IPS DF 19.7 (cell line): ENCODE measurements at places on chromosomes 2 and 18.

DNA sequence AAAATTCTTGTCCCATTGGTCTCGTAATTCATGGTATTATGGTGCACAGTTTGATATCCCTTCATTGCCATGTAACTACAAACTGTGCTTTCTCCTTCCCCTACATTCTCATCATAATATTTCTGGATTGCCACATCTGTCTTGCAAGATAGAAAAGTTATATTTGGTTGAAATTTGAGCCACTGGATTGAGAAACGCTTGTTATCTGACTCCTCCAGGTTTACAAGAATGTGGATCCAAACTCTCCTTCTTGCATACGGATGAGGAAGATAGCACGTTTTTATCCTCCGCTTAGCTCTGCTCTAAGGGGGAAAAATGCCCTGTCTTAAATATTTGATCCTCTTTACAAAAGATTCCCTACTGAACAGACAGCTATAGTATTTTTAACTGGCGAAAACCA lies 438.2 kb downstream of the TSN start:
- DNase-seq: no peak

DNA sequence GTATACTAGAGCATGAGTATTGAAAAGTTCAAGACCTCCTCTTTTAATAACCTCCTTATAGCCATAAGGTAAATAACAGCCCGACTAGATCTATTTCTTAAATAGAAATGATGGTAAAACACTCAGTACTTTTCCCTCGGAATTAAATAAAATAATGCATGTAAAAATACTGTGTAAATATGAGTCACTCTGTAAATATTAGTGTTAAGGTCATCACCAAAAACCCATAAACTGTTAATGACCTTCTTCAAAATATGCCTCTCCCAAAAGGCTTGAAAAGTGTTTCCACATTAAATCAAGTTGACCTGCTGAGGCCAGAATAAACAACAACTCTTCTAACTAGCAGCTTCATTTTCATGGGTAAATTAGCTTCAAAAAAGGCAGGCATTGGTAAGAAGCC lies 25.3 kb upstream of the BZW1 start:
- DNase-seq: no peak

DNA sequence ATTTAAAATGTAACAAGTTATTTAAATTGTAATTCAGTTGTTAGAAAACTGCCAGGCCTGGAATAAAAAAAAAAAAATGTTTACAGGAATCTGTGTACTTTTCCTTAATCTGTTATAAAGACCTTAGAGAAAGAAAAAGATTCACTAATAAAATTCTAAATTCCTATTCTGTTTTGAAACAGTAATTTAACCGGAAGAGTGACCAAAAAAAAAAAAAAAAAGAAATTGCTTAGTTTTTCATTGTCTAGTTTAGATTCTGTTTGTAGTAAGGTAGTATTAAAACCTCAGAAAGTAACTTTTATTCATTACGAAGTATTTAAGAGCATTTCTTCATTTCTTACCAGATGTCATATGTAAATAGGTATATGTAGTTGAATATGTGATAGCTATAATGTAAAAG lies 2.5 kb downstream of the REL start:
- DNase-seq: no peak

- no peak for DNase-seq
Measured at GRCh38 chr2:199278099-199278498, 179.6 kb downstream of the SATB2 start.

- DNase-seq: no peak
Measured at GRCh38 chr18:8097399-8097798, 511.8 kb upstream of the RAB12 start.
